NCI-H1417 treated with DMSO at 0.1 percent for 48 hours (cell line): ENCODE measurements at places on chromosomes 5 and 9.

DNA sequence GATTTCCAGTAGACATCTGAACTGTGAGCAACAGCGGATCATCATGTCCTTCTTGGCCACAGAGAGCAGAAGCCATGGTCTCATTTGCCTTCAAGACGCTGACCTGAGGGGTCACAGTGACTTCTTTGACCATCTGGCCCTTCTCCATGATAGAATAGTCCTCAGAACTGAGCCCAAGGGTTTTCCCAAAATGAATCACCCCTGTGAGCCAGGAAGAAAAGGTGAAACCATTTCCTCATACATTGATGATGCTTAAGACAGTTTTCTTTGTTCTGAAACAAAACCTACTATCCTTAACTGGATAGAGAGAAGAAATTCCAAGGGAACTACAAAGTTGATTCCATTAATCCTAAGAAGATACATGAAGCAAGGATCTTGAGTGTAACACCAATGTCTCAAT is 503.9 kb downstream of the CTNND2 start:
- no peak for DNase-seq

- no peak for DNase-seq
These were observed 60.9 kb upstream of the SLC2A8 start for GRCh38 chr9:127336086-127336485.

DNA sequence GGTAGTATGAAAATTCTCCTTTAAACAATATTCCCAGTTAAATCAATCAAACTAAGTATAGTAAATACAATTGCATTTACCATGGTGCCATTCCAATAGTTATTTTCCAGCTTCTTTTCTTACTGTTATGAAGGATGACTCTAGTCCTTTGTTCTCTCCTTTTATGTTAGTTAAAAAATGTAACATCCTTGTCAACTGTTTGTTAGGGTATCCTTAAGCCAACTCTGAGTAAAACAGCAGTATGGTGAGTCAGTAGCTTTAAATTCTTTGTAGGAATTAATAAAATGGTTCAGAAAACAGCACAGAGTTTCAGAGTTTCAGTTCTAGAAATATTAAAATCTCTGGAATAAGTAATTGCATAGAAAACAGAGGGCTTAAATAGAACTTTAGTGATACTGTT is 384.4 kb downstream of the MTRR start:
- no peak for DNase-seq

GRCh38 chr9:86469476-86470250 is 115.5 kb upstream of the TUT7 start:
- DNase-seq = no peak

DNA sequence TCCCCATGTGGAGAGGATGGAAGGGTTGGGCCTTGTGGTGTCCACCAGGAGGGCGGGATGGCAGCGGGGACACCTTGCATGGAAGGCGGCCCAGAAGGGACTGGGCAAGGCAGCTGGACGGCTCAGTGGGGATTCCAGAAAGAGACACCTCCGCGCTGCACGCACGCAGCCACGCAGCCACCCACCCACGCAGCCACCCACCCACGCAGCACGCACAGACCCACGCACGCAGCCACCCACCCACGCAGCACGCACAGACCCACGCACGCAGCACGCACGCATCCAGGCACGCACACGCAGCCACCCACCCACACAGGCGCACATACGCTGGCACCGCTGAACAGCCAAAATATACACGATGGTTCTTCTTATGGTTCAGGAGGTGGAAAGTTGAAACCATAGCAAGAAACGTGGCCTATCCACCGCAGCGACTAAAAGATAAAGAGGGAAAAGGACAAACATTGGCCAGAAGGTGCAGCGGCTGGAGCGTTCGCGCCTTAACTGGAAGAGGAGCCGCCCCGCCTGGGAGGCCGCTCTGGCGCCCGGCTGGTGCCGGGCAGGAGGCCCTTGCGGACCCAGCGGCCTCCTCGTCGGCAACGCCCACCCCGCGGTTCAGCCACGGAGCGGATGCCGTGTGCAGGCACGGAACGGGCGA is 22.2 kb upstream of the EXOC3 start:
- no peak for DNase-seq

DNA sequence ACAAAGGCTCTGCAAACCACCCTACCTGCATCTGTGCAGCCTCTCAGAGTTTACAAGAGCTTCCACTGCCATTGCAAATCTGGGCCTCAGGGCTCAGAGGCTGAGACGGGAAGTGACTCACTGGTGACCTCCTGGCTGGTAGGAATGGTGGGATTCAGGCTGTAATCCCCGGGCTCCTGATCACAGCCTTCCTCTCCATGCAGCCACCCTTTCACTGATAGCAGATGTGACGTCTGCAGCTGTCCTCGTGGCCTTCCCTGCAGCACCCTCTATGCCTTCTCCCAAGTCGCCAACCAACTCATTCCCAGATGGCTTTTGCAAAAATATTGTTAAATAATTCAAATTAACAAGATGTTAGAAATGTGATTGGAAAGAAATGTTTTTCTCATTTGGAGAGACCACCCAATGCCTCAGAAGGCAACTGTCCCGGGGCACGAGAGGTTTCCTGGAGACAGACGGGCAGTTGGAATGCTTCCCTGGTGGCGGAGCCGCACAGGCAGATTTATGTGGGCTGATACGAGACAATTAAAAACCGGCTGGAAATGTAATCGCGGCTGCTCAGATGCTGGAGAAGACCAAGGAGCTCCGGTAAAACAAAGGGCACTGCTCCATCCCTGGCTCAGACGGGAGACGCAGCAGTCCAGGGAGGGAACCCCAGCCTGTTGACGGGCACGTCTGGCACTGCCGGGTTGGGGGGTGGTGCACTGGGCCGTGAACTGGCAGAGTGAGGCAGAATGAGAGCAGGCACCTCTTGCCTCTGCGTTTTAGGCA is 34.4 kb upstream of the SLC25A51 start:
- DNase-seq = no peak

GRCh38 chr5:53425687-53426511 is 54.5 kb upstream of the FST start:
- no peak for DNase-seq

GRCh38 chr5:172958331-172959046 is 735 bp upstream of the RPL26L1 start:
- DNase-seq = no peak

DNA sequence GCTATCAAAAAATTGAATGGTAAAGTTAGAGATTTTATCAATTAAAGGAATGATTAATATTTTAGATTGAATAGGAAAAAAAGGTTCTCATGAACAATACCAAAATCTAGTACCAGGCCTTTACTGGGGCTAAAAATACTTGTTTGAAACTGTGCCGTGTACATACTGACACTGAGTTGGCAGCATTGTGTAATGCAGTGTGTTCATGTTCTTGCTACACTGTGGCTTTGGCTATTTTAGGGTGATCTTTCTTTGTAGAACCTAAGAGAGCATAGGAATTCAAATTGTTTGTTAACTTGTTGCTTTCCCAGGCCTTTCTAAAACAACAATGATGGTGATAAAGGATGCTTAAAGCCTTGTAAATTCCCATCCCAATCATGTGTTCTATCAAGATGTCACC is 80.9 kb downstream of the KIF4B start:
- DNase-seq = no peak

DNA sequence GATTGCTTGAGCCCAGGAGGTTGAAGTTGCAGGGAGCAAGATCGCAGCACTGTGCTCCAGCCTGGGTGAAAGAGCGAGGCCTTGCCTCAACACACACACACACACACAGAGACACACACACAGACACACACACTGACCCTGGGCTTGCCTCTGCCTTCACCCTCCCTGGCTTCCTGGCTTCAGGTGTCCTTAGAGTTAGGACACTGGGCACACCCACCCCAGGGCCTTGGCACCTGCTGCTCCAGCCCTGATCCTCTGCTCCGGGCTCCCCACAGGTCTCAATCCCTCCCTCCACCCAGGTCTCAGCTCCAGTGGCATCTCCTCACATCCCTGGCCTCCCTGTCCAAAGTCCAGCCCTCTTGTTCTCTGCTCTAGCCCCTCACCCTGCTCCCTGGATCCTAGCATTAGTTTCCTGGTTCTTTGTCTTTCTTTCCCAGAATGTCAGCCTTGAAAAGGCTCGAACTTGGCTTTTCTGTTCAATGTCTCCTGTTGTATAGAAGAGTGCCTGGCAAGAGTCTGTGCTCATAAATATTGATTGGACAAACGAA is 212.9 kb downstream of the C9orf50 start:
- no peak for DNase-seq

DNA sequence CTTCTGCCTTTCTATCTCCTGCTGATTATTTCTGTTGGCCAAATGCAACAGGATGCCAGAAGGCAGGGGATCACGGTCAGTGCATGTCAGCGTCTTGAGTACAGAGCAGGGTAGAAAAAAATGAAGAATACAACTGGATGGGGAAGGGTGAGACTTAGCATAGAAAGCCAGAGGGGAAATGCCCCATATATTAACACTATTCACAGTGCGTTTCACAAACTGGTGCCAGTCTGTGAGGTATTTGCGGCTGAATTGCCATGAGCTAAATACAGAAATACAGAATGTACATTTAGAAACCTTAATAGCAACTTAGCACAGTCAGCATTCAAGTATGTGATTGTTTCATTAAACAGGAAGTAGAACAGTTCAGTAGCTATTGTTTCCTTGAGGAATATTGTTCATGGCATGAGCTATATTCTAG is 31.0 kb upstream of the SLC1A3 start:
- DNase-seq = no peak

- DNase-seq = no peak
These were observed 21.0 kb upstream of the SCGB3A2 start for GRCh38 chr5:147857302-147858129.
